ENCODE measurements at places on chromosomes 2 and 18. TPM values are rescaled to one million over a fixed set of nuclear protein-coding genes. Genes with fewer than 3 reads are reported as not detected.

The SLC20A1 gene
- total RNA-seq, result 128 TPM

The HOXD13 gene
- 1.5 TPM for total RNA-seq

The FKBP1B gene
- total RNA-seq, result 7.2 TPM

The SERPINB4 gene
- total RNA-seq, result not detected

The AGXT gene
- 4.1 TPM for total RNA-seq

The CFC1 gene
- total RNA-seq, result 0.69 TPM

The TTN gene
- total RNA-seq, result 1.3 TPM

The BMPR2 gene
- total RNA-seq, result 54.5 TPM

GRCh38 chr18:75871596-75871995, 444.1 kb upstream of the SMIM21 start:
- no peak for DNase-seq

DNA sequence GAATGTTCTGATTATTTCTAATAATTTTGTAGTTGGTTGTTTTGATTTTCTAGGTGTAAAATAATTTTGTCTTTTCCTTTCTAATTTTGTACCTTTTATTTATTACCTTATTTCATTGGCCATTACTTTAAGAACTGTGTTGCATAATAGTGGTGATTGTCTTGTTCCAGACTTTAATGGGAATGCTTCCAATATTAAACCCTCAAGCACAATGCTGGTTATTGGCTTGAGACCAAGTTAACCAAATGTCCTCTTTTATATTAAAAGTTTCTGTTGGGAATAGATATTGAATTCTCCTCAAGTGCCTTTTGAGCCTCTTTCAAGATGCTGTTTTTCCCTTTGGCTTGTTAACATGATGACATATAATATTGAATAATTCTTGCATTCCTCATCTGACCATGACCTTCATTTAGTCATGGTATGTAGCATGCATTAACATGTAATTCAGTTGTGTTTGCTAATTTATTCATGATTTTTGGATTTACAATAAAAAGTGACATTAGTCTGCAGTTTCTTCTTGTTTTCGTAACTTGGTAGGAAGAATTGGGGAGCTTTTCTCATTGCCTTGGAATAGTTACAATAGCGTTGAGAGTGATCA, 141.7 kb downstream of the DIS3L2 start:
- no peak for DNase-seq

DNA sequence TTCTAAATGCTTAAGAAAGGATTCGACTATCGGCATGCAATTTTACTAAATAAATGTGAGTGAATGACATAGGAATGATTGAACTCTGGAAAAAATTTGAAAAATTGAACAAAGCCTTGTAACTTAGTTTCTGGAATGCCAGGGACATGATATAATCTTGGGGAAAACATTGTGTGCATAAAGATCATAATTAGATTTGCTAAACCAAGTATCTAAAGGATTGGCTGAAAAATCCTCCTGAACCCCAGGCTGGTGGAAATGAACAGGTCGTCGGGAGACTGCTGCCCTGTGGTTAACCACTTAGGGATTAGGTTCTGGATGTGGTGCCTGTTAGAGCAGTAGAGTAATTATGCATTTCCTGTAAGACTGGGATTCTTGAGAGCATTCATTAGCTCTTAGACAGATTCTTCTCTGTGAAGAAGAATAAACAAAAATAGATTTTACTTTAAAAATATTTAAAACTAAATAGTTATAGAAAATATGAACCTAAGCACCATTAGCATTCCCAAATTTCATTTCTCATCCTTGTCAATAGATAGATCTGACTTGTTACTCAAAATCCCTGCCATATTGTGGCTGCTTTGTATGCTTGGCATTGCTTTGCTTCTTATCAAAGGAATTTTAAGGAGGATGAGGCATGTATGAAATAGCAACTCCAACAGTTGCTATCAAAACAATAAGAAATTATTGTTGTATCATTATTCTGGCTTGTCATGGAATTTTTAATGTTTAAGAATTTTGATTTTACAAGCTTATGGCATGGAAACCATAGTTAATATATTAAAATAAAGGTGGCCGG, 55.9 kb downstream of the LYPD6B start:
- no peak for DNase-seq

- DNase-seq, result peak; percentile 52
These were observed 874 bp downstream of the NDUFAF7 start for GRCh38 chr2:37232131-37232933.

- DNase-seq, result no peak
These were observed 46.0 kb upstream of the RMND5A start for GRCh38 chr2:86673986-86674670.

DNA sequence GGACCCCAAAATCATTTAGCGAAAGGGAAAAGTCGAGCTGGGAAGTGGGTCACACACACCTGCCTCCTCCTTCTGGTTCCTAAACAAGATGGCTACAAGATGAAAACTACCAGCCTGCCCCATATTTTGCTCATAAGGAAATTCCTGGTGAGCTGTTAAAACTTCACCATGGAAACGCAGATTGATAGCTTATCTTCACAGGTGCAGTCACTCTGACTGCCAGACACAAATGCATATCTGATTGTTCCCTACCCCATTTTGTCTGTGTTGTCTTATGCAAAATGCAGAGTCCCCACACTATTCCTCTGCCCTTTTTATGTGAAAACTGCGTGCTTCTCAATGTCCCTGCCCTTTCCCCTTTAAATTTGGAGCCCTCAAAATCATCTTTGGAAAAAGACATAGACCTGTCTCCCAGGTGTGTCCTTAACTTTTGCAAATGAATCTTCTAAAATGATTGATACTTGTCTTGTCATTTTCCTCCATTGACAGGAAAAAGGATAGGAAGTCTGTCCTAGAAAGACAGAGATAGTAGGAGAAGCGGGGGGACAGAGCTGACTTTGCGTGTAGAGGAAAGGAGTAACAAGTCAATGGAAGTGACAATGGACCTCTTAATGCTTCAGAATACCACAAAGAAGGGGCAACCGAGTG, 38.9 kb upstream of the THOC1 start:
- DNase-seq, result no peak

GRCh38 chr2:179437430-179437829, 172.8 kb upstream of the SESTD1 start:
- DNase-seq, result no peak

Measured in mucosa of descending colon (tissue), 3 donors.